Activated CD4-positive, alpha-beta T cell treated with anti-CD3 and anti-CD28 coated beads, Interleukin-2, Interleukin-4, amounts not matched to agents 100 ng/mL and 50 ng/mL, durations not matched to agents 16 hours and 8 hours (primary cell): ENCODE measurements at places on chromosomes 12 and 14.
A peak's percentile ranks its signal among the peaks of the same experiment; 100 is the strongest.

DNA sequence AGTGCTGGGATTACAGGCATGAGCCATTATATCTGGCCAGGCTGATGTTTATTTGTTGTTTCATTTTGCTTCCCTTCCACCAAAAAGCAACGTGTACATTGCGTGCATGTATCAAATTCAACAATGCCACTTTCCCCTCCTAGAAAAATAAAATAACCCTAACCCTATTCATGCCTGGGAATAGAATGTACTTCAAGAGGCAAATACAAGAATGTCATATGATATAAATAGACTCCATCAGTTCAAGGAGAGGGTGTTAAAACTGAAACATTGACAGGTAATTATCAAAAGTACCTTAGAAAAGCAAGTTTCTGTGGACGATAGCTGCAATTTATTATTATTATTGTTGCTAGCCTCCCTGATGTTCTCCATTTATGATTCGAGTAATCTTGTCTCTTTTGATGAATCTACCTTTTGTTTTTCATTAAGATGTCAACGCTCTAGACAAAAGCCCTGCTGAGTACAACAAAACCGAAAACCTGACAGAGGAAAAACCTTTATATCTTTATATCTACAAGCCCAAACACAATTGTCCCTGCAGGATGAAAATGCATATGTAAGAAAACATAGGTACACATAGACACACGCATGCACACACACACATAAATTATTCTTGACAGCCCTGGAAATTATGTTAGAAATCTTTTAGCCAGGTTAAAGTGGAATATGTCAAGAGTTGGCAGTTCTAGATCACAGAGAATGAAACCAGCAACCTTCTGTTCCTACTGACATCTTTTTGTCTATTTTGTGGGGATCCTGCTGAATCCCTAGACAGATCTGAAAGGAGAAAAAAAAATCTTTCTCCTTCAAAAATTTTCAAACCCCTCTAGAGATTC, 98.9 kb downstream of the BTG1 start:
- no peak for DNase-seq

GRCh38 chr12:4286228-4286627, 12.7 kb downstream of the CCND2 start:
- DNase-seq, result no peak

DNA sequence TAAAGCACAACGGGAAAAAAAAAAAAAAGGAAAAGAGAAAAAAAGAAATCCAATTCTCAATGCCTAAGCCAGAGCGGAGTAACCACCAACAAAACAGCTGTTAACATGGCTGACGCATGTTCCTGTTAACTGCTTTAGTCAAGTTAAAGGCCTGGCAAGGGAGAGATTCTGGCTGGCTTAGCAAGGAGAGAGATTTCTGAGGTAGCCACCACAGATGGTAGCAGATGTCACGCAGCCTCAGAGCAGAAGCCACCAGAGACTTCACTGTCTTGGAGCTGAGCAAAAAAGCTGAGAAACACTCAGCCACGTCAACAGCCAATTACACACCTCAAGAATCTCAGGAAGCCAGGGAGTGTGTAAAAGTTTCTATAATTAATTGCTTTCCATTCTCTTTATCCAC, 87.1 kb downstream of the TMCC3 start:
- no peak for DNase-seq

DNA sequence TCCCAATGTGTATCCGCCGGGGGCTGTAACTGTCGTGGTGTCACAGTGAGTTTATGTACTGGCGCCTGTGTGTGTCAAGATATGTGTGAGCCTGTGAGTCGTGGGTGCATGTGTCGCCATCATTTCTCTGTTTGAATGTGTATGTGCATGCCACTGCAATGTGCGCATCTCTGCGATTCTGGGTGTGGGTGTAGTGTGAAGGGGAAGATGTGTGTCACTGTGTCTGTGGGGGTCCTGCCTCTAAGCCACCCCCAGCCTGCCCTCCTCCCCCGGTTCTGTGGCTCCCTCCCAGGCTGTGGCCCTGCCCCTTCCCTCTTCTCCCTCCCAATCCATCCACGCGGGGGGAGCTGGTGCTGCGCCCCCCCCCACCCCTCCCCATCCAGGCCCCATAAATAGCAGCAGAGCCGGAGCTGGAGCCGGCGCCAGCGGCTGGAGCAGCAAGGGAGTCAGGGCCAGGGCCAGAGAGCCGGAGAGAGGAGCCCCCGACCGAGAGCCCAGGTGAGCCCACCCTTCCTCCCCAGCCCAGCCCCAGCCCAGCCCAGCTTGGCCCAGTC, at the start of gene CPNE6:
Gene CPNE6, plus strand, starts transcription at position 419 of the 554 bp plus-strand sequence. CDS start 1,375 bp downstream, outside the sequence.
- peak; percentile 15 for DNase-seq
